Stimulated activated CD4-positive, alpha-beta T cell treated with anti-CD3 and anti-CD28 coated beads, Interleukin-2, amount 100 ng/mL, for 24 hours (primary cell): ENCODE measurements at places on chromosomes 2 and 18.

- DNase-seq = no peak
Measured at GRCh38 chr2:222024932-222025880, 273.6 kb downstream of the PAX3 start.

- DNase-seq = no peak
Measured at GRCh38 chr18:45662468-45662867, 47.2 kb downstream of the SLC14A2 start.

- DNase-seq = no peak
Measured at GRCh38 chr2:28598484-28598883, 102.6 kb downstream of the PLB1 start.

DNA sequence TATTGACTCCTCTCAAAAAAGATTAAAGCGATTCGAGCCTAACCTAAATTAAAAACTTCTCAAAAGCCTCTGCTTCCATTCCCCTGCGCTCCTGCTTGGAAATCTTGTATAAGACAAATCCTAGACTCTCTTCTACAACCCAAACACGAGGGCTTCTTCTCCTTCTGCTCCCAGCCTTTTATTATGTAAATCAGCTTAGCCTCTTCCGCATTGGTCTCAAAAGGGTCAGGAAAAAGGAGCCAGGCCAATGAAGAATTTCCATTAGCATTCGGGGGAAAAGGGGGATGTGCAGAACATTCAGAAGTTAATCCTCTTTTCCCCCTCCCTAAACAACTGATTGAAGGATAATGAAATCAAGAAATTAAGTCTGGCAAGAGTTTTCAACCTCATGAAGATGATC lies 107.9 kb downstream of the FAM124B start:
- no peak for DNase-seq

- DNase-seq = peak; percentile 57
Measured at GRCh38 chr2:233061591-233062450, 1.7 kb downstream of the INPP5D start.

DNA sequence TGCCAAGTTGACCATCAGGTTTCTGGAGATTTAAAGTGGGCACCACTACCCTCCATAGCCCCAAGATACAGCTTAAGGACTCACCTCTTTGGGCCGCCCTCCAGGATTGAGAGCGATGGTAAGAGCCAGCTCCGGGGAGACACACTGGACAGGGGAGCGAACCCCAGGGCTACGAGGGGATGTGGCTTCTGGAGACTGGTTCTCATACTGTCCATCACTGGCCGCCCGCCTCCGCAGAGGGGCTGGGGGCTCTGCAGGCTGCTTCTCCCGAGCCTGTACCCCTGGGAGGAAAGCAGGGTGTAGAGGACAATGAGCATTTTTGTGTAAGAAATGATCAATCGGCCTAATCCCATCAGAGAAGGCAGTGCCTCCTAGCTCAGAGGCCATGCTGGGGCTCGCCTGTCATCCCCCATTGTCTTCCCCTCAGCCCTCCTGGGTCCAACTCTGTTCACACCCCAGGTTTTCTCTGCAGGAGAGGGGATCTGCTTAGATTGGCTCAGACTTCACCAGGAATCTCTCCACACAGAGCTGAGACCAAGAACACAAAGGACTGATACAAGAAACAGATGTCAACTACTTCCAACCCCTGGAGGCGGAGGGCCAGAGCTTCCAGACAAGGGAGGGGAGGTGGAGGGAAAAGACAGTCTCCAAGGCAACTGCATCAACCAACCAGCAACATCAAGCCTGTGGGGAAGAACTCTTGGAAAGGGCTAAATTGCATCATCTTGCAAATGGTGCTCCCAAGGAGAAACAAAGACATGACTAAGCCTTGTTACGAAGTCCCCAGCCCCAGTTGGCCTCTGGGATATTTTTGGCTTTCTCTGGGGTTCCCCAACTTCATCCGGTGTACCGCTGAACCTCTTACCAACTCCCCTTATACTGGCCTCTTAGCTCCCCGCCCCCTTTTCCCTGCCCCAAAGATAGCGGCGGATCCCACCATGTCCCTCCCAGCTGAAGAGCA lies 166.6 kb downstream of the TNS1 start:
- no peak for DNase-seq

- DNase-seq = no peak
Measured at GRCh38 chr2:128160616-128161275, 69.7 kb downstream of the UGGT1 start.

- DNase-seq = no peak
Measured at GRCh38 chr2:109225170-109225782, 96.3 kb downstream of the SH3RF3 start.

- DNase-seq = no peak
Measured at GRCh38 chr2:35114765-35115164, 1240.8 kb upstream of the CRIM1 start.

DNA sequence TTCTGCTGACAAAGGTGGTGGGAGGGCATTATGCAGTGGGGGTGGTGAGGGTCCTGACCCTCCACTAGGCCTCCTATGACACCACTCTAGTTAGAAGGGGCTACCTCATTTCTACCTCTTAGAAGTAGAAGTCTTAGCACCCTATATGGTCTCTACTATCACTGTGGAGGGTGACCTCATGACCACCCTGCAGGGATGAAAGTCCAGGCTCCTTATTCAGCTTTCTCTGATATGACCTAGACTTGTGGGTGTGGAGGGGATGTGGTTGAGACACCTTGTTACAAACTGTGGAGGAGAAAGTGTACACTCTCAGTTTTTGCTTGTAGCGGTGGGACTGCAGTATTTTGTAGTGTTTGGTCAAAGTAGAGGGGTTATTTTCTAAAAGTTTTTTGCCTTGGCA lies 18.6 kb downstream of the TMEM182 start:
- no peak for DNase-seq
